ENCODE measurements at places on chromosomes 5 and 9.

- DNase-seq: no peak
These were observed 6.4 kb upstream of the GLIS3 start for GRCh38 chr9:4306066-4306776.

- no peak for DNase-seq
These were observed 122.2 kb downstream of the TMC1 start for GRCh38 chr9:72643651-72644050.

DNA sequence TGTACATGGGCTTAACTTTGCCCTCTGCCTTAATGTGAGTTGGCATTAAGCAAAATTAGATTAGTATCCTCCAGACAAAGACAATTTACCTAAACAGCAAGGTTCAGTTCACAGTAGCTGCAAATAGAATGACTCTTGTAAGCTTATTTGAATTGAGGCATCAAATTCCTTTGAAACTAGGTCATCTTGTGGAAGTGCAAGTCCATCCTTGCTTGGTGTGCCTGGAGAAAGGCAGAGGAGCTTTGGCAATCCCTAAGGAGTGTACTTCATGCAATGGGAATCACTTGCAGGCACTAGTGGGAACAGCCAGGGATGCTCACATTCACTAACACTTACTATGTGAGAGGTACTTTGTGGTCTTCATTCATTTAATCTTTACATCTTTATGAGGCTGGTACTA is 118.3 kb downstream of the DRD1 start:
- no peak for DNase-seq

- no peak for DNase-seq
These were observed 54.6 kb upstream of the KCNIP1 start for GRCh38 chr5:170449232-170449631.

DNA sequence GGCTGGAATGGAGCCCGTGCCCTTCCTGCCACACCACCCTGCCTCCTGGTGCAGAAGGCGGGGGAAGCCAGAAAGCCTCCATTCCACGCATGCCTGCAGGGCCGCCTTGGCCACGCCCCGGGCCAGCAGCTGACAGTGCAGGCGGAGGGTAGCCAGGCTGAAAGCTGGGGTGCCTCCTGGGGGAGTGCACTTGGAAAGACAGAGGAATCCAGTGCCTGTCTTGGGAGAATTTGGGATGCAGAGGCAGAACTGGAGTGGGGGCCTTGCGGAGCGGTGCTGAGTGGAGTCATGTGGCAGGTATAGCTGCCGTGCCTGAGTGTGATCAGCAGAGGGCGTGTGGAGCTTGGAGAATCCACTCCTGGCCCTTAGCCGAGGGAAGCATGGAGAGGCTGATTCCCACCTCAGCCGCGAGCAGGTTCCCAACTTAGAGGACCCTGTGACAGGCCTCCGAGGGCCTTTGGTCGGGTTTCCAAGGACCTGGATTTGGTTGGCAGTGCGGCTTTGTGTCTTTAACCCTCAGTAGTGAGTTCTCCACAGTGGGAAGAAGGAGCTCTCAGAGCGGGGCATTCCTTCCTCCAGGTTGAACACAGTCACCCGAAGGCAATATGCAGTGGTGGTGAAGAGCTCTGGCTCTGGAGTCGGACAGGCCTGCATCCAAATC is 9.1 kb upstream of the URM1 start:
- DNase-seq: peak; percentile 34

DNA sequence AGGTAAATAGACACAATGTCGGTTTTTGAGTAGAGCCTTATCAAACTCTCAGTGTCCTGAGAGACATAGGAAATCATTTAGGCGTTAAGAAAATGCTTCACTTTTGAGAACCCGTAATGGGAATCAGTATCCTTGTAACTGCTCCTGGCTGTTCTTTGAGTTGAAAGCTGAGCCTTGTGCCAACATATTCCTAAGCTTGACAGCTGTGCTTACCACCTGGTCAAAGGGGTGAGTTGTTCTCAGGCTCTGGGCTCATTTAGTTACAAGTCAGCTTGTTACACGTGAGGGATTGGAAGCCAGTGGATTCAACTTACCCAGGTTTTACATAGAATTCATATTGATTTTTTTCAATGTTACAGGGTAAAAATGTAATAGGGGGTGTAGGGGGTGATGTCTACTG is 145.9 kb downstream of the GABRB2 start:
- no peak for DNase-seq

DNA sequence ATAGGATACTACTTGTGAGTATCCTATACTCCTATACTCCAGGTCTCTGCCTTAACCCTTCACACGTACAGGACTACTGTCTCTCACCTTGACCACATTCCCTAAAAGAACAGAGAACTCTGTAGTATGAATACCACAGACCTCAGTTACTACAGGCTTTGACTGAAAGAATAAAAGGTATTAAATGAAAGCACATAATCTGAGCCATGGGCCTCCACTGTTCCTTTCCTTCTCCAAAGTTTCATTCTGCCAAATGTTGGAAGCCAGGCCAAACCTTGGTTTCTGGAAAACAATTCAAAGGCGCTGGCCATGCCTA is 191.5 kb downstream of the TSSK1B start:
- DNase-seq: no peak

GRCh38 chr5:141867139-141867538 is 11.1 kb downstream of the PCDH1 start:
- no peak for DNase-seq

- no peak for DNase-seq
These were observed 183.9 kb downstream of the C9orf50 start for GRCh38 chr9:129436751-129437625.

DNA sequence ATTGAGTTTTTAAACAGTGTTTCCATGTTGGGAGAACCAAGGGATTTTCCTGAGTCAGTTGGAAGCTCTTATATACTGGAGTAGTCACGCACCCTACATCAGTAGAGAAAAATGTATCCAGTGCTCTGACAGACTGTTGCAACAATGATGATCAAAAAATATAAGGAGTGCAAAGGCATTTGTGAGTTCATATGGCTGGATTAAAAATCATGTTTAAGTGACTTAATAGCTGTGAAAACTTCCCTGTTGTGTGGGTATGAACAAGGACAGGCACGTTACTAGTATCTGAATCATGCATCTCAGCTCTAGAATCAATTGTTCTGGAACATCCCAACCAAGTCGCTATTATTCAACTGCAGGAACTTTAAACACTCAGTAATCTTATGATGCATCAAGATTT is 229.7 kb downstream of the ROR2 start:
- no peak for DNase-seq

- DNase-seq: no peak
These were observed 11.6 kb upstream of the CMBL start for GRCh38 chr5:10319202-10319851.

- DNase-seq: no peak
These were observed 177.6 kb downstream of the DIRAS2 start for GRCh38 chr9:90464978-90465377.

DNA sequence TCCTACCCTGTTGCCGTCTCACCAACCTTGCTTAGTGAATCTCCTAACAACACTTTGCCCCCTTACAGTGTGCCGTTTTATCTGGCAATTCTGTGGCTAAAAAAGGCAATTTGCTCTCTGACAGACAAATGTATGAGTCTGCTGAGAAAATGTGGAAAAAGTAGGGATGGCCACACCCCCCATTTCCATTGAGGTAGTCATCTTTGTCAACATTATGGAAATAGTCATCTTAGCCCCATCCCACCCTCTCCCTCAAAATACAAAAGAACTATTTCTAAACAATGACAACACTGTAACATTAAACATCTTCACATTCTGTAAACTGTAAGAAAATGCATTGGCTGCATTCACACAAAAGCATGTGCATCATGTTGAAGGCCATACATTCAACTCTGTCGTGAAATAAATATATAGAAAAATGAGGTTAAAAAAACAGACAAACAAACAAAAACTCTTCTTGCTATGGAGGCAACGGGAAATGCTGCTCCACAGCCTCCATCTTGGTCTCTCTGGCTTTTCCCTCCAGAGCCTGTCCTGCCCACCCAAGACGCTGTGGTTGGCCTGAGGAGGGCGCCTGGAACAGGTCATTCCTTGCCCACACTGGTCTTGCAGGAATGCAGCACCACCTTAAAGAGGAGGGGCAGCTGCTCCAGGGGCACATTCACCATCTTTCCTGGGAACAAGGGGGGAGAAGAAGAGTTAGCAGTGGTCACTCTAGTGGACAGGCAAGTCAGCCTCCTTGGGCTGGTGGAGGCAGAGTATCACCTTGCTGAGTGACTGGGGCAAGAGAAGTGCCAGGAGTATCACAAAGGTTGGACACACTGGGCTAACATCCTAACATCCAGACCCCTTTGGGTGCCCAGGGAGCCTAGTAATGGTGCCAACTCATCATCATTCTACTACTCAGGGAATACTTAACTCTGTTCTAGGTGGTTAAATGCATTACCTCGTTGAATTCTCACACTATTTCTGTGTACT is 15.2 kb upstream of the NR5A1 start:
- DNase-seq: no peak

DNA sequence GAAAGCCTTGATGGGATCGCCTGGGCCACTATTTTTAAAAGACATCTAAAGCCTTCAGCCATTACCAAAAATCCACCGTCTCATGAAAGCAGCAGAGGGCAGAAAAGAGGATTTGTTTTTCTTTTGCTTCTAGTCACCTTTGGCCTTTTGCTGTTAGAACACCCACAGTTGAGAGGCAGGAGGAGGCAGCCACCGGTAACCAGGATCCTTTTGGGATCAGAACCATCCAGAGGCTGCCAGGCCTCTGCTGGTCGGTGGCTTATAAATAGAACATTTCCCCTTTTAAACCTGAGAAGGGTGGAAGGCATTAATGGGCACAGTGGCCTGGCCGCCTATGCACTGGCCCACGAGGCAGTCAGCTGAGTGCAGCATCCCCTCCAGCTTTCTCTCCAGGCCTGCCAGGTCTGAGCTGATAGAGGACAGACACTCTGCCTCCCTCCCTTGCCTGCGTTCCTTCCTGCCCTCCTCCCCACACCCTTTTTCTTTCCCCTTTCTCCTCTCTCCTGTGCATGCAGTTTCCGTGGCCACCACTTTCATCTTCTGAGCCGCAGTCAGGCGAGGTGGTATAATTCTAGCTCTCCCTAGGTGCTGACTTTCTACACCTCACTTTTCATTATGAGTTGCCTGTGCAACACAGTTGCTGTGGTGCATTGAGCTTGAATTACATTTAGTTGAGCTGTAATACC is 253.4 kb downstream of the ARHGAP26 start:
- DNase-seq: no peak

DNA sequence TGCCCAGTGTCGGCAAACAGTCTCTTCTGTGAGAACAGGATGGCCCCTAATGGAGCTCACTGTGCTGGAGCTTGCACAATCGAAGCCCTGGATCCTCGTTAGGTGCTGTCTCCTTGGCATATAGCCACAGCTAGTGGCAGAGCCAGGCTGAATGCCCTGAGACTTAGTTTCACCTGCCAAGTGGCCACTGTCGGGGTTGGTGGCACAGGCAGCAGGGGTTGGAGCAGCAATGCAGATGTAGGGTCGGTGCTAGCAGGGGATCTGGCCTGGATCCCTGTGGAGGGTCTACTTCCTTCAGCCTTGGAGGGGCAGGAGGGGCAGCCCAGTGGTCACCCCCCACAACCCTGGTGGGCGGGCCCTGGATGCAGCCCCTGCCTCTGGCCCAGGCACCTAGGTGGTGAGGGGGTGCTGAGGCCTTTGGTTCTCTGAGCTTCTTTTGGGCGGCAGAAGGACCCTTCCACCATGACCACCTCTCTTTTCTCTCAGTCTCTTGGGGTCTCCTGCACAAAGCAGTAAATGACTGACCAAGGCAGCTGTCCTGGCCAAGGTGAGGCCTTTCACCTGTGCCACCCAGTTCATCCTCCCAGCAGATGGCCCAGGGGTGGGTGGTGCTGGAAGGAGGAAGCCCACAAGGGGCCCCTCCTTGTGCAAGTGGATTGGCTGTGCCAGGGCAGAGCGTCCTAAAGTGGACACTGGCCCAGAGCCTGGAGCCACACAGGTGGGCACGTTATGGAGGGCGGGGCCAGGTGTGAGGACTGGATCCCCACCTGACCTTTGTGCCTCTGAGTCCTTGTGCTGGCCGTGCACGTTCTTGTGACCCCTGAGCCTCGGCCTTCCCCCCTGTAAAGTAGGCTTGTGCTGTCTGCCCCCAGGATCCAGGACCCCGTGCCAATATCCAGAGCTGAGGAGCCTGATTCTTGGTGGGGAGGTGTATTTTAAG is 44.8 kb downstream of the PHF2 start:
- DNase-seq: no peak

GRCh38 chr9:109033941-109034700 is 20.8 kb upstream of the CTNNAL1 start:
- DNase-seq: no peak

GRCh38 chr9:17938035-17938655 is 359.3 kb downstream of the SH3GL2 start:
- no peak for DNase-seq

- no peak for DNase-seq
These were observed 65.5 kb downstream of the ANKHD1 start for GRCh38 chr5:140466981-140467742.

DNA sequence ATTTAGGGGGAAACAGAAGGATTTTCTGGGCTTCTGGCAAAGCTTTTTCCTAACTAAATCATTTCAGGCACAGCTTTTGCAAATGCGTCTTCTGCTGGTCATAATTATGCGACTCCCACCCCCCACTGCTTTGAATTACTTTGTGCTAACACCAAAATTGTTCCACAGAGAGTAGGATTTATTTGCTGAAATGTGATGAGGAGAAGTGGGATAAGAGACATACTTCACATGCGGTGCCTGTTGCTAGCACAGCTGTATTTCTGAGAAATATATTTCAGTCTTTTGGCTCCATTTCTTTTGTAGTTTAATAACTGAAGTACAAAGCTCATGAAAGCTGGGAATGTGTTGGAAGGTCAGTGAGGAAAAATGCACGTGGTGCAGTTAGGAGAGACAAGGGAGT is 83.2 kb upstream of the TAS2R1 start:
- DNase-seq: no peak

Measured in stimulated activated CD8-positive, alpha-beta memory T cell treated with anti-CD3 and anti-CD28 coated beads, Interleukin-2, amount 100 ng/mL, for 1 hour (primary cell).